NCI-H1930 (cell line): ENCODE measurements at places on chromosomes 4 and X.

GRCh38 chr4:168868044-168868781 lies 141.8 kb downstream of the CBR4 start:
- DNase-seq = no peak

DNA sequence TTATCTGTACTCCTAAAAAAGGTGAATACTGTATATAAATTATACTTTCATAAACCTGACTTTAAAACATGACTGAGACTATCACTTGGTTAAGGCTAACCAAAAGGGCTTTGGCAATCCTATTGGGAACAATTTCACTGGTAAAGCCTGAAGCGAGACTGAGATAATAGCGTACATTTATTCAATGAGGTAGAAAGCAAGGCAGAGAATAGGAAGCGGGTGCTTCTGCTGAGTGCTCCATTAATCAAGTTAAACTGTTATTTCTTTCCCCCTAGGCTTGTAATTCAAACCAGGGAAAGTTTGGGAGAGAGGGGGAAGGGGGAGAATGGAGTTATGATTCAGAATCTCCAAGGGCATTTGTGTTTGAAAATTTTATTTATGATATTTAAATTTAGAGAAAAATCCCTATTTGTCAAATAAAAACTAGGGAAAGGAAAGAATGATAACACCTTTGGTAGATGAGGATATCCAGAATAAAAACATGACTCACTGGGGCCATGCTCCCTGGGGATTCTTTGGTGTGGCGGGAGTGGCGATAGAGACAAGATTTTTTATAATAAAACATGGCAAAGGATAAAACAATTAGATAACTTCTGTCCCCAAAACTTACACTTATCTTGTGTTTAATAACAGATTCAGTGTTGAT lies 34.6 kb upstream of the SORBS2 start:
- no peak for DNase-seq

DNA sequence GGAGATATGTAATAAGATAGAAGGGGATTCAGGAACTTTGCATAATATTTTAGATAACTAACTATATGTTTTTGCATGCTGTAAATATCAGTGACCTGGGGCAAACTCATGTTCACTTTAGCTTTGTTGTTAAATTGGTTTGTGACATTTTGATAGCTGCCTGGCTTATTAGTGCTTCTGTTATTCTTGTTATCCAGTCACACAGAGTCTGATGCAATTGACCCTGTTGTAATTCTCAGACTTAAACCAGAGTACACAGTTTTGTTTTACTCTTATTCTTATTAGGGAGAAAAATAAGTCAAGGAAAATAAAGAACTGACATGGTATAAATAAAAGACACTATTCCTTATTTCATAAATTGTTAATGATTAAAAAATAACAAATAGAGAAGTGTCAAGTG lies 516.7 kb upstream of the SLIT2 start:
- DNase-seq = no peak

DNA sequence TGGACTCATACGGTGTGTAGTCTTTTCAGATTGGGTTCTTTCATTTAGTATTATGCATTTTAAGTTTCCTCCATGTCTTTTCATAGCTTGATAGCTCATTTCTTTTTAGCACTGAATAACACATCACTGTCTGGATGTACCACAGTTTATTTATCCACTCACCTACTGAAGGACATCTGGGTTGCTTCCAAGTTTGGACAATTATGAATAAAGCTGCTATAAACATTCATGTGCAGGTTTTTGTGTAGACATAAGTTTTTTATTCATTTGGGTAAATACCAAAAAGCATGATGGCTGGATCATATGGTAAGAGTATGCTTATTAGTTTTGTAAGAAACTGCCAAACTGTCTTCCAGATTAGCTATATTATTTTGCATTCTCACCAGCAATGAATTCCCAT lies 29.0 kb downstream of the CNOT6L start:
- DNase-seq = no peak

GRCh38 chr4:38099020-38099600 lies 138.9 kb downstream of the PTTG2 start:
- DNase-seq = no peak

- no peak for DNase-seq
These were observed 39.8 kb downstream of the GLRB start for GRCh38 chr4:157115613-157116335.

DNA sequence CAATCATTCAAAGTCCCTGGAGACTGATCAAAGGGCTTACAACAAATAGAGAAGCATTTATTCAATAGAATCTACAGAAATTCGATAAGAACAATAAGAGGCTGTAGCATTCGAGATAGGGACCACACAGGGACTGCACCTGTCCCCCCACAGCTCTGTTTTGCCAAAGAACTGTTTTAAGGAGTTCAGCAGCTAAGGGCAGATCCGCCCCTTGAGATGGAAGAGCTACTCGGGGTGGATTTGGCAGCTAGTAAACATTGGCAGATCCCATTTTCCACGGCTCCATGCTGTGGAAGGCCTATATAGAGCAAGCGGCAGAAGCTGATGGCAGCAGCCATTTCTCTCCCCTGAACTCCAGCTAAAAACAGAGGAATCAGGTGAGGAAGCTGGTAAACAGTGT lies 75.7 kb downstream of the GPR82 start:
- DNase-seq = no peak

- no peak for DNase-seq
These were observed 26.4 kb downstream of the CYTL1 start for GRCh38 chr4:4992833-4993232.

- DNase-seq = no peak
These were observed 567.4 kb downstream of the INPP4B start for GRCh38 chr4:142278663-142279062.

GRCh38 chr4:55725057-55725456 lies 89.0 kb upstream of the NMU start:
- no peak for DNase-seq

- DNase-seq = no peak
These were observed 640.6 kb downstream of the RPA4 start for GRCh38 chrX:97524340-97524739.

GRCh38 chr4:107828315-107829090 lies 3.8 kb downstream of the SGMS2 start:
- no peak for DNase-seq

GRCh38 chrX:44903107-44903506 lies 30.1 kb downstream of the KDM6A start:
- no peak for DNase-seq

DNA sequence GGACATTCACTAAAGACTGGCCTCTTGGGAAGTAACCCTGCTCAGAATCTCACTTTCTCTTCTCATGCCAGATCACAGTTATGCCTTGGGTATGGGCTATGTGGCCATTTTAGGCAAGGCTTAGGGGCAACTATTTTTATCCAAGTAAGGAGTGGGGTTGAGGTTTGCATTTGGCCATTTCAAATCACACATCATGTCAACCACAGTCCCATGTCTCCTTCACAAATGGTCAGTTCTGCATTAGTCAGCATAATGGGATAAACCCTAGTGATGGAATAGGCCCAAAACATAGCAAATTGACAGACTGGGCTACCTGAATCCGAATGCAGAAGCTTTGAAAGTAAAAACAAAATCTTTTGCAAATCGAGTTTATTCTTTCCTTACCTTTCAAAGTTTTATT lies 827 bp upstream of the RTL3 start:
- no peak for DNase-seq

GRCh38 chr4:10082047-10082446 lies 34.6 kb downstream of the WDR1 start:
- DNase-seq = no peak

DNA sequence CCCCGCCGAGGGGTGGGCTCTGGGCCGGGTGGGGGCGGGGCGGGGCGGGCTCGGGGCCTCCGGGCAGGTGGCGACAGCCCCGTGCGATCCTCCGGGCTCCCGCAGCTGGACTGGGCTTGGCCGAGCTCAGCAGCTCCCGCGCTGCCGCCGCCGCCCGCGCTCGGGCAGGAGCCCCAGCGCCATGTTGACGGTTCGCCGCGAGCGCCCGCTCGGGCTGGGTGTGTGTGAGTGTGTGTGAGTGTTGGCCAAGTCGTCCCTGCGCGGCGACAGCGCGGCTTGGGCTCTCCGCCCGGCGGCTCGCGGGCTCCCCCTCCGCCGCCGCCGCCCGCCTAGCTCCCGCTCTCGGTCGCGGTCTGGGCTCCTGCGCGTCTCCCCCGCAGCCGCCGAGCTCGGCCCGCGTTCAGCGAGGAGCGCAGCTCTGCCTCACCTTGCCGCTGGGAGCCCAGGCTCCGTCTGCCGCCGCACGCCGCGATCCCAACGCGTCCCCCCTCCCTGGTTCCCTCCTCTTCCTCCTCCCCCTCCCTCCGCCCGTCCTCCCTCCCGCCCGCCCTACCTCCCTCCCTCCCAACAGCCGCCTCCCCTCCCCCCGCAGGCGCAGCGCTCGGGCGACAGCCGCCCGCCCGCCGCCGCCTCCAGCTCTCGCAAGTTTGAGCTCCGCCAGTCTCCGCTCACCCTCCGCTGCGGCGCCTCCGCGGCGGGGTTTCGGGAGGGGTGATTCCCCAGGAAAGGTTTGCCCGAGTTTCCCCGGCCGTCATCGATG lies at the start of gene BCOR:
Gene BCOR (minus strand): TSS at position 455 of the 760 bp plus-strand sequence. CDS start 20,029 bp downstream, outside the sequence.
- DNase-seq = peak; percentile 21

GRCh38 chr4:132026166-132026565 lies 1122.9 kb upstream of the PCDH10 start:
- no peak for DNase-seq

DNA sequence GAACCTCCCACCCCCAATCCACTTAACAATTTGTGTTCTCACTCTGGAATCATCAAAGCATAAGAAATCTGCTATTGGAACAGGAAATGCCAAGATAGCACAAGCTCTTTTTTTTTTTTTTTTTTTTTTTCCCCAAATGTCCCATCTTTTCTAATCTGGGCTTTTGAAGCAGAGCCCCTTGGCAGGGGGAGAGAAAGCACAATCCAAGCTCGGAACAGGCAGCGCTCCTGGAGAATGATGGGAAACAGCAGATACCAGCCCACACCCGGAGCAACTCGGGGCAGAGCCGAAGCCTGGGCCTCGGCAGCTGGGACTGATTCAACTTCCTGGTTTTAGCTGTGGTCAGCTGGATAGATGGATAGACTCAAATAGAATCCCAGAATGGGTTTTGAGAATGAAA lies 235.1 kb downstream of the QDPR start:
- DNase-seq = no peak

DNA sequence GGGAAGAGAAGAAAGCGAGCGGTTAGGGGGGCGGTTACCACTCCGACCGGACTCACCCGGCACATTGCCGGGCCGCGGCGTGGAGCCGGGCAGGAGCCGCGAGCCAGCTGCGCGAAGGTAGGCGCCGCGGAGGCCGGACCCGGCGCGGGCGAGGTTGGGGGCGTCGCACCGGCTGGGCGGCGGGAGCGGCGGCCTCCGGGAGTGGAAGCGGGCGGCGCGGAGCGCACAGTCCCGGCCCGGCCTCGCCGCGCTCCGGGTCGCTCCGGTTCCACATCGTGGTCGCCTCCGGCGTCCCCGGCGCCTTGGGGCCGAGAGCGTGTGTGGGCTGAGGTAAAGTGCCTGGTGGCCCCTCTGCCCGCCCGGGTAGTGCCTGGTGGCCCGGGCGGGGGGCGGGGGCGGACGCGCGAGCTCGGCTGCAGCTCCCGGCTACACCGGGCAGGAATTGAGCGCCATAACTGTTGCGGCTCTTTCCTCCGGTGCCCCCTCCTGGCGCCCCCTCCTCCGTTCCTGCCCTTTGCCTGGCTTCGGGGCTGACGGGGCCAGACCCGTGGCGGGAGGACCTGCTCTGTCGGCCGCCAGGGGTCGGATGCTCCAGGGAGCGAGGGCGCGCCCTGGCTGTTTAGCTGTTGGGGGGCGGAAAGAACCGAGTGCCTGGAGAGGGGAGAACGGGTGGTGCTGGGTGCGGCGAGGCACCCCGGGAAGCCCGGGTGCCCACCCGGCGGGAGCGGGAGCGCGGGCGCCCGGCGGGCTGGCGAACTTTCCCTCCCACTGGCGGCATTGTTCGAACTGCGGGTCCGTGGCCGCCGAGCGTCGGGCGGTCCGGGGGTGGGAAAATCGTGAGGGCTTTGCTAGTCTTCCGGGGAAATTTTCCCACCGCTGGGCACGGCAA lies 626 bp downstream of the JADE3 start:
- peak; percentile 19 for DNase-seq

DNA sequence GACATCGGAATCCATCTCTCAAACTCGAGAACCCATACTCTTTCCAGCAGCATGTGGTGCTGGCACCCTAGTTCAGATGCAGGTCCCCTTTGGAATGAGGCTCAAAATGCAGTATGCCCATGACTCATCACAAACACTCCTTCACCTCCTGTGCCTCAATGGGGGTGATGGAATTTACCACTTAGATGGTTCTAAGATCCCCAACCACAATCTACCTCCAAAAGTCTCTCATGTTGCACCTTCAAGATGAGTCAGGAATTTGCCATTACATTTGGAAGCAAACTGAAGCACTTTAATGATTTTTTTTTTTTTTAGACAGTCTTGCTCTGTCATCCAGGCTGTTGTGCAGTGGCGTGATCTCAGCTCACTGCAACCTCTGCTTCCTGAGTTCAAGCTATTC lies 8.5 kb upstream of the MID1 start:
- no peak for DNase-seq
